Dermis blood vessel endothelial cell (primary cell): ENCODE measurements at places on chromosomes 12 and 14.

DNA sequence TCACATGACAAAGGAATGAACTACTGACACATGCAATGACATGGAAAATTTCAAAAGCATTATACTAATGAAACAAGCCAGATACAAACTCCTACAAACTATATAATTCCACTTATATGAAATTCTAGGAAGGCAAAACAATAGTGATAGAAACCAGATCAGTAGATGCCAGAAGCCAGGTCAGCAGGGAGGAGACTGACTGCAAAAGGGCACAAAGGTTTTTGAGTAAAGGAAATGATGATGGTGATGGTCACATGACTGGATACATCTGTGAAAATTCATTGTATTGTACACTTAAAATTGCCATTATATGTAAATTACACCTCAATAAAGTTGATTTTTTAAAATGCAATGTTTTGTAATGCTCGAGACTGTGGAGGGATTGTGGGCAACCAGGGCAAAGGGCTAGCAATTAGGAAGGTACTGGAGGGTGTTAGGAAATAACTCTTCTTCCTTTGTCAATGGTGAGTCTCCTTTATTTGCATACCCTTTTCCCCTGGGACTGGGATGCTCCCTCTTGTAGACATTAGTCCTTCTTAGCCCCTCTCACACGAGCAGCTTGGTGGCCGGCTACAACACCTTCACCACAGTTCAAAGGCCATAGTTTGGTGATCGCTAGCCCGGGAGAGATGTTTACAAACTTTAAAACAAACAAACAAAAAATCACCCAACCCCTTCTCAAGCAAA is 6.7 kb upstream of the PRPF40B start:
- DNase-seq, result peak; percentile 51

DNA sequence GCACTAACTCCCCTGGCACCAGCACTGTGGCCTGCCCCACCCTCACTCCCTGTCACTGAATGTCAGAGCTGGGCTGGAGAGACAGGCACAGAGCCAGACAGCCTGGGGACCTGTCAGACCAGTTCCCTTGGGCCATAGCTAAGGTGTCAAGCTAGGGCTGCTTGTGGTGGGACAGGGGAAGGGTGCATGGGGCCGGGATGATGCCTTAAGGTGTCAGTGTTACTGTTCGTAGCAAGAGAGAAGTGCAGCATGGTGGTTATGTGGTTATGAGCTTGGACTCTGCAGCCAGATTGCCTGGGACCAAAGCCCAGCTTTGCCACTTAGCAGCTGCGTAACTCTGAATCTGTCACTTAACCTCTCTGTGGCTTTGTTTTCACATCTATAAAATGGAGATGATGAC is 3.8 kb downstream of the RAPGEF3 start:
- no peak for DNase-seq

GRCh38 chr14:87754520-87755223 is 238.3 kb downstream of the GALC start:
- DNase-seq, result no peak

GRCh38 chr12:67484791-67485480 is 163.6 kb upstream of the DYRK2 start:
- DNase-seq, result no peak

- DNase-seq, result peak; percentile 59
These were observed 28.3 kb downstream of the MMAB start for GRCh38 chr12:109544955-109545531.

- DNase-seq, result no peak
These were observed 26.6 kb upstream of the GALNT9 start for GRCh38 chr12:132355742-132356681.

GRCh38 chr12:86234316-86234855 is 21.8 kb downstream of the MGAT4C start:
- DNase-seq, result no peak

DNA sequence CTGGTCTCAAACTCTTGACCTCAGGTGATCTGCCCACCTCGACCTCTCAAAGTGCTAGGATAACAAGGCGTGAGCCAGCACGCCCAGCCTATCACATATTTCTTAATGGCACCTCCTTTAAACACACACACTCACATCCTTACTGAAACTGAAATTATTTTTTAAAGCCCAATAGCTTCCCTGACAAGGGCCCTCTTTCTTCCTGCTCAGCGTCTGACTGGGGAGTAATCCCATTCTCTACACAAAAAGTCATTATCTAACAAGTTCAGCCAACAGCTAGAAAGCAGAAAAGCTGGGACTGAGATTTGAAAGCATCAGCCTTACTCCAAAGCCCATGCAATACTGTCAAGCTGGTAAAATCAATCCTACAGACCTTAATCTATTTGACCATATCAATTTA is 10.0 kb upstream of the AICDA start:
- no peak for DNase-seq
